Muscle of back (tissue), 13 donors: ENCODE measurements at places on chromosomes 1 and 21.
A peak's percentile ranks its signal among the peaks of the same experiment; 100 is the strongest.

DNA sequence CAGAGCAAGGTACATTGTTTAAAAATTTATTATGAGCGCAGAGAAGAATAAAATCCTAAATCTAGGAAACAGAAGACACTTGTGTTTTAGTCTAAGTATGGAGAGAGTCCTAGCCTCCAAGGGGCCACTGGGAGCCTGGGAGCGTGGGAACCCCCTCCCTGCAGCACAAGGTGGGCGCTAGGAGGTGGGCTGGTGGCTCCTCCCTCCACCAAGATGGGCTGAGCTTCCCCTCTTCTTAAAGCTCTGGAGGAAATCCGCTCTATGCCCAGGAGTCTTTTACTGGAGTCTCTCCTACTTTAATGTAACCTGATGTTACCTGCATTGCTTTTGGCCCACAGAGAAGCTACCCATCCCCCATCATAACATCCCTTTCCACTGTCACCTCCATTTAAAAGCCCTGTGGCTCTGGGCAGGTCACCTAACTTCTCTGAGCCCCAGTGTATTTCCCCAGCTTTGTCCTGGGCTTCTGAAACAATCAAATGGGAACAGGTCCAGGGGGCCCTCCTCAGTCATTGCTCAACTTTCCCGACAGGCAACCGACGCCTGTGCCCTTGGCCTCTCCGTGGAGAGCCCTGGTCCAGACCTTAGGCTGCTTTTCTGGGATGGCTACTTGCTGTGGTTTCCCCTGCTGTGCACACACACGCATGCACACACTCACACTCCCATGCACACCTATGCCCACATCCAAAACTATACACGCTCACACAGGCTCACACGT lies 181.5 kb downstream of the NPHP4 start:
- no peak for DNase-seq

DNA sequence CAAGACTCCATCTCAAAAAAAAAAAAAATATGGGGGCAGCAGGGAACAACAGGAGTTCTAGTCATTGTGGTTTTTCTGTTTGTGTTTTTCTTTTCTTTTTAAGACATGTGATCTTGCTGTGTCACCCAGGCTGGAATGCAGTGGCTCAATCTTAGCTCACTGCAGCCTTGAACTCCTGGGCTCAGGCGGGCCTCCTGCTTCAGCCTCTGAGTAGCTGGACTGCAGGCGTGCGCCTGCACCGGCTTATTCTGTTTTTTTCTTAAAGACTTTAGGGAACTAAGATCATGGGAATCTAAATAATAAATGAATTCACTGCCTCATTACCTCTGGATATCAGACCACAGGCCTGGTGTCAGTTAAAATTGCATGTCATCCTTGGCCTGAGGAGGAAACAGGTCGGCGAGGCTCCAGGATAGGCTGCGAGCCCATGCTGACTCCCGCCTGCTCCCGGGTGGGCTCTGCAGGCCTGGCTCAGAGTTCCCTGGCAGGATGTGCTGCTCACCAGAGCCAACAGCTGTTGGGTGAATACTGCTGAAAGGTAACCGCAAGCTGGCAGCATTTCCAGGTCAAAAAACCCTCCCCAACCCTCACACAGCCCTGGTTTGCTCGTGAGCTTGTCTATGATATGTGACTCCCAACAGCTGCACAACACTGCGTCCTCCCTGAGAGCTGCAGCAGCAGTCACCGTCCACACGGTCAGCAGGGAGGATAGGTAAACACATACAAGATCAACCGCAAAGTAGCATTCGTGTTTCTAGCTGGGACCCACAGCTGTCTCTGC lies 58.1 kb downstream of the SCCPDH start:
- peak; percentile 71 for DNase-seq

DNA sequence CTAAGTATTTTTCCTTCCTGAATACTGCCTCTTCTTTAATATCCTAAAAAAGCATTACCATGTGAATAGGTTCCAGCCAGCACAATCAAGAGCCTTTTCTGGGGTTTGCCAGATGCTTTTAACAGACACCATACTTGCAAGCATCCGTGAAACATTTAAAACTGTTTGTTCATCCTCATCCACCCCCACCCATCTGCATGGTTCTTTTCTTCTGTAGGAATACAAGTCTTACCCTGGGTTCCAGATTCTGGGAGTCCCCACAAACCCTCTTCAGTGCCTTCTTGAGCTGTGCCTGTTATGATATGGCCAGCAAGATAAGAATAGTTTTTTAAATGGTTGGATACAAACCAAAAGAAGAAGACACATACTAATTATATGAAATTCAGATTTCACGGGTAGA lies 354.9 kb upstream of the PLXNA2 start:
- DNase-seq = no peak

DNA sequence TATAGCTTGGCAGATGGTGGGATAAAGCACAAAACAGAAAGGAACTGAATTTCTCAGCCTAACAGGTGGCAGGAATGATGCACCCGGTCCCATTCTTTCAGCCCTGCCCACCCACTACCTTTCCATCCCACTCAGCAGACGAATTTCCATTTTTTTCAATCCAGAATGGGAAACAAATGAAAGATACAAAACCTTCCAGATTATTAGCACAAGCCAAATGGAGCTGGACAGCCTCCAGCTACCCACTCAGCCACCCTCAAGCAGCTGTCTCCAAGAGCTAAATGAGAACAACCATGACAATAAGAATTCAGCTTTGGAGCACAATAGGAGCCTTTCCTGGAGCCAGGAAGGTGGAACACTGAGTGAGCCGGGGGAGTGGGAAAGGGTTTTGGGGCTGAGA lies 96.3 kb upstream of the ST6GALNAC5 start:
- no peak for DNase-seq

GRCh38 chr1:47438165-47439016 lies 547 bp downstream of the FOXD2 start:
- DNase-seq = no peak

GRCh38 chr1:54397090-54397591 lies 9.1 kb downstream of the SSBP3 start:
- peak; percentile 65 for DNase-seq

- DNase-seq = no peak
Measured at GRCh38 chr21:38667291-38667870, 138.3 kb upstream of the ETS2 start.

DNA sequence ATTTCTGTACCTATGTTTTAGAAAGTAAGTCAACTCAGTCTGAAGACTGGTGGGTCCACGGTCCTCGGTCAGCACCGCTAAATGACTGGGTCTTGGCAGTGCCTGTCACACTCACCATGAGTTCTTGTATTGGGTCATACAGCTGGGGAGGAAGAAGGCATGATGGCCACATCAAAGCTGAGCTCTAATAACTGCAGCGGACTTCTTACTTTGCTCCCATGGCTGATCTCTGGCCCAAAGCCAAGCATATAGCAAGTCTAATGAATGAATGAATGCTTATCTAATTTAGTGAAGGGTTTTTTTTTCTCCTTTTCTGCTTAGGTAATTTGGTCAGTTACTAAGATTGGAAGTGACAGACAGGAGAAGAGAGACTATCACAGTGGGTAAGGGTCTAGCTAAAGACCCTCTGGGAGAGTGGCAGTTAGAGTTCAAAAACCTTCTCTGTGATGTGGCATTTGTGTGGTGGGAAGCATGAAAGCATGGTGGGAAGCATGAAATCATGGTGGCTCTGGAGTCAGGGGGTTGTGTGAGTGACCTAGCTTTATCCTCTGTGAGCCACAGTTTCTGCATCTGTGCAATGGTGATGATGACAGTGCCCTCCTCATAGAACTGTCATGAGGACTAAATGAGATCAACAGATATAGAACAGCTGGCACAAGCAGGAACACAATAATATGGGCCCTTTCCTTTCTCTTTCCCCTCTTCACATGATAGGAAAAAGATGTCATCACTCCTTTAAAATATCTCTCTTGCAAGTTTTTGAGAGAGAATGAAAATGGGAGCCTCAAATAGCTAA lies 78.9 kb upstream of the JAK1 start:
- DNase-seq = no peak

GRCh38 chr1:230855886-230856285 lies 12.4 kb downstream of the C1orf198 start:
- no peak for DNase-seq

DNA sequence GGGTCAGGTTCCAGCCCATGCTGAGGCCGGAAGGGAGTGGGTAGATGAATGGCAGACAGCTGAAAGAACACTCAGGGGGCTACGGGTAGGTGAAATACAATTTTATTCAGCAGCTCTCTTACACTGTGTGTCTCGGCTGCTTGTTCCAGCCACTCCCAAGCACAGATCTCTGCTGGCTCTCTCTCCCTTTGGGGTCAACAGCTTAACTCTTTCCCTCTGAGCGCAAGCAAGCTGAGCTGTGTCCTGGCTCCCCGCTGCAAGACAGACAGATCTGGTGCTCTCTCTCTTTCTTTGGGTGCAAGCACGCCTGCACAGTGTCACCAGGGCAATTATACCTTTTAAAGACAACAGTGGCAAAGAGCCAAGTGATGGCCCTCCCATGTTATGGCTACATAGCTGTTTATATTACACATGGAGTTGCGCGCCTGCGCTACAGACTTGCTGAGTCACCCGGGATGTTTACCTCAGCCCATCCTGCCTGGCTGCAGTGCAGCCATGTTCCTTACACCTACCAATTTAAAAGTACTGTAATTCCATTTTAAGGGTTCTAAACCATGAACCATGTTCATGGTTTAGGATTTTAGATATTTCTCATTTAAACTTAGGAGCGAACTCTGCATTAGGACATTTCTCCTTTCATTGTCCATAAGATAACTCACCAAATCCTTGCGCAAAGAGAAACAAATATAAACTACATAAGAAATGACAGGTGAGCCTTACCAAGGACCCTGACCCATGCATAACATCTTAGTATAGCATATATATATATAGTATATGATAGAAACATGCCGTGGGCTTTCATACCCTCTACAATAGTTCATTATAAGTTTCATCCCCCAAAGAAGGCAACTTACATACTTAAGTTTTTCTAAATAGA lies 396.5 kb downstream of the SMYD3 start:
- DNase-seq = no peak

DNA sequence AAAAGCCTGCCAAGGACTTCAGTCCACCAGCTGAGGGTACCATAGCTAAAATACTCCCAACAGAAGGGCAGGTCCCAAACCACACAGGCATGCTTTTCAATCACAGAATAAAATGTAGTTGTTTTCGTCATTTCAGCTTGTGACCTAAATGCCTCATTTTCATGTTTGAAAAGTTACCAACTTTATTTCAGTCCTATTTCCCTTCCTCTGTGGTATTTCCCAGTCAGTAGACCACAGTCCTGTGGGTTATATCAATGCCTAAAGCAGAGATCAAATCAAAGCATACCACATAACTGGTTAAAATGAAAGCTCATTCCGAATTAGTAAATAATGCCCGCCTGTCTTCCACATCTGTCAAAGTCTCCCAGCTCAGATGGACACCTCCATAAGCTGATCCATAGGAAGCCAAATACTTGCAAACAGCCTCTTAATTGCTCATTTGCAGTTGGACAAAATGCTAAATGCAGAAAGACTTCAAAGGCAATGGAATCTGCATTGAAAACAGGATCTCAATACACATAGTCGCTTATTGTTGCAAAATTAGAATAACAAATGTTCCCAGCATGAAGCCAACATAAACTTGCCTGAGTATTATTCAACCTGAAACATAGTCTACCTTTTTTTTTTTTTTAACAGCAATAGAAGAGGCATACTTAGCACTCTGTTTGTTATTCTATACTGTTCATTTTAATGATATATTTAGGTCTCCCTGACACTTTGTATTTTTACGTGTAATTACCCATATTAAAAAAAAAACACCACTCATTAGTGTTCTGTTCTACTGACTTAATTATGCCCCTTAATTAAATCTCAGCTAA lies 53.9 kb downstream of the NR5A2 start:
- peak; percentile 23 for DNase-seq

- DNase-seq = no peak
Measured at GRCh38 chr1:220338759-220339158, 66.5 kb upstream of the RAB3GAP2 start.

DNA sequence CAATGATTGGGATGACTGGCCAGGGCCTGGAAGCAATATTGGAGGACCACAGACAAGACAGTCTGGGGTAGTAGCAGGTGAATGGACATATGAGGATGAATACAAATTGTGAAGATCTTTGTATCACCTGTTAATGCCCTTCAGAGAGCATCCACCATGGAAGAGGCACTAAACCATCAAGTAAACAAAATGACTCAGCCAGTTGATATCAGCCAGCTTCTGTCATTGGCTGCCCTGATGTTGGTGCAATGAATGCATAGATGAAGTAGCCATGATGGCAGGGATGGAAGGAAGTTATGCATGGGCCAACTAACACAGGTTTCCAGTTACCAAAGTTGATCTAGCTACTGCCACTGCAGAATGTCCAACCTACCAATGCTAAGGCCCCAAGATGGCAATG lies 16.1 kb upstream of the ERI3 start:
- no peak for DNase-seq

DNA sequence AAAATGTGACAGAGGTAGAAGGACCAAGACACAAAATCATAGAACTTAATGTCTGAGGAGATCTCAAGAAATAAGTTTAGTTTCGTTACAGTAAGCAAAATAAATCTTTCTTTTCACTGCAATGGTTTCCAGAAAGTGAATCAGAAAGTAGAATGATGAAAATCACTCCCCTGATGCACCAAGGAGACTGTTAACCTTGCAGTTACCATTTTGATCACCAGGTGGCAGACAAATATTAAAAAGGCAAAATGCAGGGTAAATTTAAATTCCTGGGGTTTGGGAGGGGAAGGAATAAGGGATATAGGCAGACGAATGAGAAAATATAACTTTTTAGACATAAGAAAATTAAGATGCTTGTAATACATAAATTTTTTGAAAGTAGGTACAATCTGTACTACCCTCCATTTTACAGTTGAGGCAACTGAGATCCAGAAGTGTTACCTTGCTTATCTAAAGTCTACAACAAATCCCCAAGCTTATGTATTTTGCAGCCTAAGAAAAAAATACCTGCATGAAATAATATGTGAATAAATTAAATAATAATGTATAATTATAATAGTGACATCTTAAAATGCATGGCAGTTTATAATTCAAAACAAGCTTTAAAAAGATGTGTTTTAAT lies 253.2 kb downstream of the CRB1 start:
- DNase-seq = no peak

DNA sequence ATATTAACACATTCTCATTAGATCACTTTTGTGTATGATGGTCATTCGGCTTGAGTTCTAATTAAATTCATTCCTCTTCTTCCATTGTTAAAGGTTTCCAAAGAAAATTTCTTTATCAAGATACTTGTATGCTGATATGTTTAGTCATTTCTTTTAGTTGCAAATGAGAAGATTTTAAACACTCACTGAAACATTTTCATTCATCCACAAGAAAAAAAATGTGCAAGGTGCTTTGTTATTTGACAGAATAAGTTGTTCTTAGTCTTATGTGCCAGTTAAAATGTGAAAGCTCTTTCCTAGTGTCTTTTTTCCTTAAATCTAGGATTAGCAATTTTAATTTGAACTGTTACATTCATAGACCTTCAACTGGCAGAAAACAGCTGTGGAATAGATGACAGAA lies 727.0 kb upstream of the NEGR1 start:
- DNase-seq = no peak

GRCh38 chr1:210003501-210003900 lies 65.5 kb downstream of the SYT14 start:
- no peak for DNase-seq

- DNase-seq = no peak
Measured at GRCh38 chr21:46626975-46627501, 8.4 kb upstream of the PRMT2 start.

- no peak for DNase-seq
Measured at GRCh38 chr1:62628506-62628905, 31.2 kb downstream of the ANGPTL3 start.
